ENCODE measurements at places on chromosomes 4 and X.

DNA sequence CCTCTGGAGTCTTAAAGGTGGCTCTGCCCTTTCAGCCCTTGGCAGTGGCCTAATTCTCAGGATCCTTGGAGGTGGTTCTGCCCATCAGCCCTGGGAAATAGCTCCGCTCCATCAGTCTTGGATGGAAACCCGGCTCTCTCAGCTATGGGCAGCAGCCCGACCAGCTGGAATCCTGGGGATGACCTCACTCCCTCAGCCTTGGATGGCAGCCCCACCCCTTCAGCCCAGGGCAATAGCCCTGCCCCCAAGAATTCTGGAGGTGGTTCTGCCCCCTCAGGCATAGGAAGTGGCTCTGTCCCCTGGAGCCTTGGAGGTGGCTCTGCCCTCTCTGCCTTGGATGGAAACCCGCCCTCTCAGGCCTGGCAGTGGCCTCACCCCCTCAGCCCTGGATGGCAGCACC, 127.7 kb downstream of the RBMX2 start:
- no peak for DNase-seq

GRCh38 chr4:81257816-81258215, 42.8 kb upstream of the PRKG2 start:
- no peak for DNase-seq

DNA sequence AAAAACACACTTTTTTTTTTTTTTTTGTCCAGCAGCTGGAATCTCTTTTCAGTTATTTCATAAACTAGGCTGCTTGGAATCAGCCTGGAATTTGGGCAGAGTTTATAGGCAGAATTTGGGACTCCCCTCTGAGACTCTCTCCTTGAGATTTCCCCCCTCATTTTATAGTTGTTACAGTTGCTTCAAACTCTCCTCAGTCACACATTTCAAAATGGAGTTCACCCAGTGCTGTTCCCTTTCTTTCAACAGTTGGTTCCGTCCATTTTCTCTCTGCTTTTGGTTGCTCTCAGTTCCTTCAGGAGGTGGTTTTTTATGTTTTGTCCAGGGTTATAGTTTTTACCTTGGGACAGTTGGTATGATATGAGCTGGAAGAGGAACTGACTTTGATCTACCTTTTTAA, 27.5 kb downstream of the NSD2 start:
- DNase-seq = no peak

GRCh38 chr4:115489279-115489678, 375.9 kb upstream of the NDST4 start:
- no peak for DNase-seq

GRCh38 chr4:163167333-163167626, 590 bp upstream of the NAF1 start:
- DNase-seq = no peak

- DNase-seq = no peak
Observed at GRCh38 chr4:4377732-4378460, 9.0 kb upstream of the NSG1 start.

DNA sequence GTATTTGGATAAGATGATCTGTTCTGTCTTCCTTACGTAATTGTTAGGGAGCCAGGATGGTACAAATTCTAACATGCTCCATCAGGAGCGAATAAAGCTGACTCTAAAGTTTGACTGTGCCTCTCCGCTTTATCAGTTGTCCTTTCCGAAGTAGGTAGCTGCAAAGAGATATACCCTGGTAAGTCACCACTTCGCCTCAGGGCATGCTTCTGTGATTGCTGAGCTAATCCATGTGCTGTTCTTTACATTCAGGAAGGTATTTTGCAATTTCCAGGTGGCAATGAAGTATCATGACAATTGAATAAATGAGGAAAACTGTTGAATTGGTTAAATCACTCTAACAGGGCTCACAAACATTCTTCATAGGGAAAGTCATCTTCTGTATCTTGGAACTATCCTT, 38.9 kb downstream of the KIT start:
- no peak for DNase-seq

DNA sequence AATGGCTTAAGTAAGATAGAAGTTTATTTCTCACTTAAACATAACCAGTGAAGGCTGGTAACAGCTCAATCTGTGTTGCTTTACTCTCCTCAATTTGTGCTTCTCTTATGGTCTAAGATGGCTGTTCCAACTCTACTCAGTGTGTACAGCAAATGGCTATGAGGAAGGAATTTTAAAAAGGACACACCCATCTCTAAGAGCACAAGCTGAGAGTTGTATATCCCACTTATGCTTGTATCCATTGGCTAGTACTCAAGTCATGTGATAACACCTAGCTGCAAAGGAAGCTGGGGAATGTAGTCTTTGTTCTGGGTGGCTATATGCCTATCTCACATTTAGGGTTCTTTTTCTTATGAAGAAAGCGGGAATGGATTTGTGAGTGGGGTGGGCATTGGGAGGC, 63.3 kb downstream of the GPAT3 start:
- DNase-seq = peak; percentile 39

- no peak for DNase-seq
Observed at GRCh38 chrX:43693602-43694406, 37.7 kb downstream of the MAOA start.

DNA sequence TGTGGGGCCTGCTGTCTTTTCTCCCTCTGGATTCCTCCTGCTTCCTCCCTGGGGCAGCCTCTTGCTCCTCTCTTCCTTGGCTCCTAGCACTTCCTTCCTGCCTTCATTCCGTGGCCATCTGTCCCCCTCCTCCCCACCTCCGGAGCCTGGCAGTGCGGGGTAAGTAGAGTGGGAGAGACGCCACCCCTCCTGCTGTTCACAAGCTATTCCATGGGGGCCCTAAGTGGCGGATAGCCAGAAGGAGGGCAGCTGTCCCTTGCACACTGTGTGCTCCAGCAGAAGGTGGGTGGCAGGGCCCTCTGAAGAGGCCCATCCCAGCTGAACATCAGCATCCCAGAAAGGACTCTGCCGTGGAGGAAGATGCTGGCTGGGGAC, 27.4 kb downstream of the CCNQ start:
- no peak for DNase-seq

GRCh38 chr4:36399762-36400353, 118.4 kb downstream of the DTHD1 start:
- DNase-seq = peak; percentile 24

- no peak for DNase-seq
Observed at GRCh38 chrX:64580035-64580434, 184.8 kb upstream of the MTMR8 start.

DNA sequence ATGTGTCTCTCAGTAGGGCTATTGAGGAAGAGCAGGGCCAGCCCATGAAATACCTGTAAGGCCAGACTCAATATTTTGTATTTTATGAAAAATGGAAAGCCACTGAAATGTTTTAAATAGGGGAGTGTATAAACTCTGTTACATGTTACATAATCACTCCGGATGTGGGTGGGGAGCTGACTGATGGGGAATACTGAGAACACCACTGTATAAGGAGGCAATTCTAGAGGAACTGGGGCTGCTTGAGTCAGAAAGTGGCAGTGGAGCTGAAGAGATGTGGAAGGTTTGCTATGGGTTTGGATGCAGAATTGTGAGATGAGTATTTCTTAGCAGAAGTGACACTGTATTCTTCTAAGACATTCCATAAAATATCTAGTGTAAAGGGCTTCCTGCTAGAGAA, 647.8 kb upstream of the LCORL start:
- DNase-seq = no peak

GRCh38 chr4:18198653-18199052, 177.1 kb upstream of the LCORL start:
- no peak for DNase-seq

GRCh38 chr4:3489451-3489962, 26.4 kb downstream of the DOK7 start:
- DNase-seq = no peak

GRCh38 chr4:142818031-142818430, 28.1 kb downstream of the INPP4B start:
- peak; percentile 15 for DNase-seq

DNA sequence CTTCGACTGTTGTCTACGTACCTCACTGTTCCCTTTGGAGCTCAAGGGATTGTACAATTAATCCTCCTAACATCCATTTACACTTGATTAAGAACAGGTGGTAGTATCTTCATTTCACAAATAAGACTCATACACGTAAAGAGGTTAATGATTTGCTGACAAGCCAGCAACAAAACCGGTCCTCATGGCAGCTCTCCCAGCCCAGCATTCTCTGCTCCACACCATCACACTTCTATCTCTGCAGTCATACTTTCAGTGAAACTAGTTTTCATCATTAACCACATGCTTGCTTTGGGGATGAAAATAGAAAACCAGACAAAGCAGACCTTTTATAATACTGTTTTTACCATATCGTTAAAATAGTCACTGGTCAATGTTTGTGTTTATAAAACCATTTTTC, 28.7 kb upstream of the CASK start:
- DNase-seq = no peak

- no peak for DNase-seq
Observed at GRCh38 chr4:101274888-101275752, 72.2 kb downstream of the PPP3CA start.

GRCh38 chr4:11182586-11183355, 245.9 kb downstream of the HS3ST1 start:
- peak; percentile 41 for DNase-seq

- DNase-seq = no peak
Observed at GRCh38 chr4:15864651-15865566, 73.6 kb downstream of the FGFBP1 start.

GRCh38 chr4:8855818-8856245, 15.8 kb downstream of the HMX1 start:
- DNase-seq = no peak

DNA sequence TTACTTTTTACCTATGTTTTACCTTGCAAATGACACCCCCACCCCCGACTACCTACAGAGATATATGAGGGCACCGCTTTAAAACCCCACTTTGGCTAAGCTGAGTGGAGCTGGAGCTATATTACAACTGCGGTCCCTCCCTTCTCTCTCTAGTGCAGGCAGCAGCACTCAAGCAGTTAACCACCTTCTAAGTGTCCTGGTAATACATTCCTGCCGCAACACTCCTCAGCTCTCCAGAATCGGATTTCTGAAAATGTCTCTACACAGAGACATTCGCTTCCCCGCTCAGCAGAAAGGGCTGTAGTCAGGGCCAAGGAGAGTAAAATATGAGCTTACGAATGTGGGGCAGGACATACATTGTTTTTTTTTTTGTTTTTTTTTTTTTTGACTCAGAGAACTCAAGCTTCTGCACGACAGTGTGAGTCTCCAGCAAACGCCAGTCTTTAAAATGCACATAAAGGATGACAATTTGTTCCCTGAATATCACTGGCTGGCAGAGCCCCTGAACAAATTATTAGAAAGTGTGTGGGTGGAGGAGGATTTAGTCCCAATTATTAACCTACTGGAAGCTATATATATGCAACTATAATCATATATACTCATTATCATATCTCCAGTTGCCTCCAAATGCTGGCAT, 287.0 kb upstream of the TET2 start:
- no peak for DNase-seq

DNA sequence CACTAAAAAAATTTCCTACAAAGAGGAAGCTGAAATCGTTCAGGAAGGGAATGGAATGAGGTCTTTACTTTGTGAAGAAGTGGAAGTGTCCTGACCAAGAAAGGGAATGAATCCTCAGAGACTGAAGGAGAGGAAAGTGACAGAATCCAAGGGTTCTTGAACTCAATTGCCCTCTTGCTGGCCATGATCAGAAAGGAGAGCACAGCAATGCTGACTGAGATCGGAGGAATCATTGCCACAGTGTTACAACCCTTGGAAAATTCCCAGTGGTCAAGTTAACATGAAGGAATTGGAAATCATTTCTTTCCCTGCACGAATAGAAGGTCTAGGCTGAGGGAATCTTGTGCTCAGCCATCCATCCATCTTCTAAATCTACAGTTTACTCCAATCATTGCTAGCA, 190.0 kb upstream of the NEIL3 start:
- DNase-seq = no peak

- peak; percentile 29 for DNase-seq
Observed at GRCh38 chr4:179595671-179596410, 2153.6 kb upstream of the AGA start.

- no peak for DNase-seq
Observed at GRCh38 chrX:129427267-129427666, 96.0 kb downstream of the SMARCA1 start.

- DNase-seq = no peak
Observed at GRCh38 chr4:168908093-168908492, 102.0 kb downstream of the CBR4 start.

- no peak for DNase-seq
Observed at GRCh38 chr4:177302371-177303100, 7.1 kb upstream of the NEIL3 start.

DNA sequence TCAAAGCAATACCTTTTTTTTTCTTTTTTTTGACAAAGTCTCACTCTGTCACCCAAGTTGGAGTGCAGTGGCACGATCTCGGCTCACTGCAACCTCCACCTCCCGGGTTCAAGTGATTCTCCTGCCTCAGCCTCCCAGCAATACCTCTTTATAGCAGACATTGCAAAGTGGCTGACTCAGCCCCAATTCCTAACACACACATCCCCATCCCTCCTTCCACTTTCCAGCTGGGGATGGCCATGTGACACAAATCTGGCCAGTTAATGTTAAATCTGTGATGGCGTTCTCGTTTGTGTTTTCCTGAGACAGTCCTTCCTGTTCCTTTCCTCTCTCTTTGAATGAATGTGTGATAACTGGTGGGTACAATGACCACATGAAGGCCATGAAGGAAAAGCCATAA, 276.2 kb upstream of the KLF3 start:
- no peak for DNase-seq
